ENCODE measurements at places on chromosomes 13 and 19.

GRCh38 chr13:44072536-44072935, 192.8 kb downstream of the LACC1 start:
- no peak for DNase-seq

DNA sequence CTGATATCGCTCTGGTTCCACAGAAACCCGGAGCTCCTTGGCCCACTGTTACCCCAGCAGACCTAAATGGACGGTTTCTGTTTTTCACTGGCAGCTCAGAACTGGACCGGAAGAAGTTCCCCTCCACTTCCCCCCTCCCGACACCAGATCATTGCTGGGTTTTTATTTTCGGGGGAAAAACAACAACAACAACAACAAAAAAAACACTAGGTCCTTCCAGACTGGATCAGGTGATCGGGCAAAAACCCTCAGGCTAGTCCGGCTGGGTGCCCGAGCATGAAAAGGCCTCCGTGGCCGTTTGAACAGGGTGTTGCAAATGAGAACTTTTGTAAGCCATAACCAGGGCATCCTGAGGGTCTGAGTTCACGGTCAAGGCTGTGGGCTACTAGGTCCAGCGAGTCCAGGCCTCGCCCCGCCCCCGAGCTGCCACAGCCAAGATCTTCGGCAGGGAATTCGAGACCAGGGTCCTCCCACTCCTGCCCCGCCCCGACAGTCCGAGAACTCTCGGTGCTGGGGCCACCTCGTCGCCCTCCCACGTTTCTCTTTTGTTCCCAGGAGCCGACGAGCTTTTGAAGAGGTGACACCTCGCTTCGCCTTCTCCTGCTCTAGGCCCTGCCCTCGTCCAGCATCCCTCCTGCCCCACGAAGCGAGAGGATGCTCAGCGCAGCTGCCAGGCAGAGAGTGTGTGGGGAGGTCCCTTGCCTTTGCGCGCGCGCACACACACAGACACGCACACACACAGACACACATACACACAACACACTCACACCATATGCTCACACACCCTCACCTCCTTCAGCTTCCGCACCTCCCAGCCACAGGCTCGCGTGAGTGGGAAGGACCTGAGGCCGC, 8.8 kb downstream of the ZIC2 start:
- no peak for DNase-seq

DNA sequence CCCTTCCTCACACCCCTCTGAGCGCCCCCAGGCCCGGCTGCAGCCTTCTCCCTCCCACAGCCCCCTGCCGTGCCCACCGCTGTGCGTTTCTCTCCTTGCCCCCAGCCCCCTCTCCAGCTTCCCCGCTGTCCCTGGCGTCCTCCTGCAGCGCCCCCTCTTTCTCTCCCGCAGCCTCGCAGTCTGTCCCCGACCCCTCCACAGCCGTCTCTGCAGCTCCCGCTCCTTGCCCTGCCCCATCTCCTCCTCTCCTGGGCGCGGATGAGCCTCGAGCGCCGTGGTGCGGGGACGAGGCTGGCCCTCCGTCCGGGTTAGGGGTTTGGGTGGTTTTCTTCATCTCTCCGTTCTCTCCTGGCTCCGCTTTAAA, 1.1 kb downstream of the KMT5C start:
- no peak for DNase-seq

DNA sequence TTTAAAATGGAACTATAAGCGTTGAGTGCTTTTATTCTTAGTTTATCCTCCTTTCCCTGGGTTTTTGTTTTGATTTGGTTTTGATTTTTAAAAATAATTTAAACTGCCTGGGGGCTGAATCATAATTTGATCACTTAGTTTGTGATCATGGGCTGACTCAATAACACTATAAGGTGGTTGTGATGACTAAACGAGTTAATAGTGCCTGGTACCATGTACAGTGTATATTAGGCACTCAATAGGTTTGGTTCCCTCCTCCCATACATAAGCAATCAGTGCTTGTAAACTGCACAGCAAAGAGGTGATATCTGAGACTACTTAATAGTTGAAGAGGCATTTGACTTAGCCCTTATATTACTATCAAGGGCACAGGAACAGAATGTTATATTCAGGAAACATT, 200.9 kb upstream of the RFC3 start:
- DNase-seq = no peak

- no peak for DNase-seq
These were observed 108.7 kb downstream of the DPF1 start for GRCh38 chr19:38115271-38115802.

GRCh38 chr19:754530-754929, 3.6 kb downstream of the MISP start:
- DNase-seq = no peak

GRCh38 chr13:75751350-75751749, 115.2 kb downstream of the LMO7 start:
- DNase-seq = no peak

- no peak for DNase-seq
These were observed 644.9 kb upstream of the PCDH20 start for GRCh38 chr13:62060570-62060969.

DNA sequence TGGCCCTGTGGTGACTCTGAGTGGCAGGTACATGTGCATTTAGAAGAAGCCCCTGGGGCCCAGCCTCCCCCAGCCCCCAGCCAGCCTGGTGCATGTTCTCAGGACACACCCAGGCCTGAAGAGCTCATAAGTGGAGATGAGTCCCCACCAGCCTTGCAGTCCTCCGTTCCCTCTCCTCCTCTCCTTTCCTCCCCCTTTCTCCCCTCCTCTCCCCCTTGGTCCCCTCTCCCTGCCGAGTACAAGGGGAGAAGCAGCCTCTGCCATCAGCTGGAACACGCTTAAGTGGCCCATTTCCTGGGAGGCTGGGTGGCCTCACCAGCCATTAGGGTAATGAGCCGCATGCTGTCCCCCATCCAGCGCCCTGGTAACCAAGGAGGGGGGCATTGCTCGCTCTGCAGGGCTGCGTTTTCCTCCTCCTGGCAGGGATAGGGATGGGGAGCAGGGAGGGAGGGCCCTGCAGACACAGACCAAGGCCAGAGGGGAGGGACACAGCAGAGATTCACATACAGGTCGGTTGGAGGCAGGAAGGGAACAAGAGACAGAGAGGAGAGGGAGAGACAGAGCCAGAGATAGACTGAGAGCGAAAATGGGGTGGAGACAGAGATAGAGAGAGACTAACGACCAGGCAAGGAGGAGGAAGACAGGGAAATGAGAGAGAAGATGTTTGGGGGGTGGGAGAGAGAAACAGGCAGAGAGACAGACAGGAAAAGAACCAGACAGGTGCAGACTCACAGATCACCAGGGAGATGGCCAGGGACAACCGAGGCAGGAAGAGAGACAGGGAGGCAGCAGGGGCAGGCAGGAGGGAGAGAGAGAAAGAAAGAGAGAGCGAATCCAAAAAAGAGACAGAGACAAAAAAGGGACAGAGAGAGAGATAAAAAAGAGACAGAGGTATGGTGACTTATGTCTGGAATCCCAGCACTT, 19.3 kb upstream of the DPP9 start:
- no peak for DNase-seq

- no peak for DNase-seq
These were observed 231.8 kb downstream of the SHISA2 start for GRCh38 chr13:25819856-25820530.

- no peak for DNase-seq
These were observed 206.4 kb downstream of the NHLRC3 start for GRCh38 chr13:39244561-39245230.

GRCh38 chr19:9952276-9952675, 16.0 kb upstream of the OLFM2 start:
- DNase-seq = no peak

- DNase-seq = no peak
These were observed 23.0 kb downstream of the GTF2F2 start for GRCh38 chr13:45143346-45143751.

DNA sequence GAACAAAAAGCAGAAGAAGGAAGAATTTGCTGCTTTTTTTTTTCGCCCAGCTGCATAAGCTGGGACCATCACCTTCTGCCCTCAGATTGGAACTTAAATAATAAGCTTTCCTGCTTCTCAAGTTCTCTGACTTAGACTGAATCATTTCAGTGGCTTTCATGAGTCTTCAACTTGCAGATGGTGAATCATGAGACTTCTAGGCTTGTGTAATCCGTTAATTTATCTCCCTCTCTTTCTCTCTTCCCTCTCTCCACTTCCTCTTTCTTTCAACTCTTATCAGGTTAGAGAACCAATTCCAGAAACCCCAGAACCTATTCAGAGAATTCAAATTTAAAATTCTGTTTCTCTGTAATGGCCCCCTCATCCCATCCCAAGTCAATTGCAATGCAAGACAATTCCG, 1153.7 kb downstream of the PCDH9 start:
- no peak for DNase-seq

DNA sequence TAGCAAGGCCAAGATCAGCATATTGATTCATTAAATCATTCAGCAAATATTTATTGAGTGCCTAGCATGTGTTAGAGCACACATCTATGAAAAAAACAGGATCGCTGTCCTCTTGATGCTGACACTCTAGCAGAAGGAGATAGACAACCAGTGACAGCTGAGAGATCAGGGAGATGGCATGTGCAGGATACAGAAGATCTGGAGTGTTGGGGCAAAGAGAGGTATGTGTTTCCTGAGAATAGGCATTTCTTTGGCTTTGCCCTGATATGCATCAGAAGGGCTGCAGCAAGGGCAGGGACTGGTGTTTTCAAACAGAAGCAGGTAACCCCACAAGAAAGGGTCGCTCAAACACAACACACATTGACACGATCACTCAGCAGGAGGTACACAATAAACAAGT, 423.4 kb downstream of the FOXO1 start:
- DNase-seq = no peak

DNA sequence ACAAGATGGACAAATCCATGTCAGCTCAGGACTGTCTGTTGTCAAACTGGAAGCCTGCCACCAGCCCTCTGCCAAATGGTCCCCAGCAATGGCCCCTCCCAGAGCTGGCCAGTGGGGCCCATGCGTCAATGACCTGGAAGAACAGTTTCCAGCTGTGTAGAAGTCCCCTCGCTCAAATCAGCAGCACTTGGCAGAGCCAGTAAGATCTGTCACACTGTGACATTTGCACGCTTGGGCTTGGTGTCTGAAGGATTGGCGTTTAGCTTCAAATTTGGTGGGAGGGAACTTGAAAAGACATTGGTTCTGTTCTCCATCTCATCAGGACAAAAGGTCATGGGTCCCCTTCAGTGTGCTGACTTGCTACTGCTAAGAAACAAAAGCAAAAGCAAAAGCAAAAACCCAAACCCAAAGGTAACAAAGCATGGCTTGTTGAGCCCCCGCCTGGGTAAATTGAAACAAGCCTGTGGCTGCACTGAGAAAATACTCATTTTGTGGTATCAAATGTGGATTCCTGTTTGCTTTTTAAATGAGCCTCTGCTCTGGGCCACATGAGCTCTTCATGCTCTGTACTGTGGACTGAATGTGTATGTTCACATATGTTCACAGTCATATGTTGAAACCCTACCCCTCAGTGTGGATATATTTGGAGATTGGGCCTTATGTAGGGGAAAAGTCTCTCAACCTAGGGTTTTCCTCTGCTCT, 253.6 kb upstream of the MAB21L1 start:
- DNase-seq = no peak

GRCh38 chr19:5628919-5629481, 6.1 kb downstream of the SAFB start:
- no peak for DNase-seq

DNA sequence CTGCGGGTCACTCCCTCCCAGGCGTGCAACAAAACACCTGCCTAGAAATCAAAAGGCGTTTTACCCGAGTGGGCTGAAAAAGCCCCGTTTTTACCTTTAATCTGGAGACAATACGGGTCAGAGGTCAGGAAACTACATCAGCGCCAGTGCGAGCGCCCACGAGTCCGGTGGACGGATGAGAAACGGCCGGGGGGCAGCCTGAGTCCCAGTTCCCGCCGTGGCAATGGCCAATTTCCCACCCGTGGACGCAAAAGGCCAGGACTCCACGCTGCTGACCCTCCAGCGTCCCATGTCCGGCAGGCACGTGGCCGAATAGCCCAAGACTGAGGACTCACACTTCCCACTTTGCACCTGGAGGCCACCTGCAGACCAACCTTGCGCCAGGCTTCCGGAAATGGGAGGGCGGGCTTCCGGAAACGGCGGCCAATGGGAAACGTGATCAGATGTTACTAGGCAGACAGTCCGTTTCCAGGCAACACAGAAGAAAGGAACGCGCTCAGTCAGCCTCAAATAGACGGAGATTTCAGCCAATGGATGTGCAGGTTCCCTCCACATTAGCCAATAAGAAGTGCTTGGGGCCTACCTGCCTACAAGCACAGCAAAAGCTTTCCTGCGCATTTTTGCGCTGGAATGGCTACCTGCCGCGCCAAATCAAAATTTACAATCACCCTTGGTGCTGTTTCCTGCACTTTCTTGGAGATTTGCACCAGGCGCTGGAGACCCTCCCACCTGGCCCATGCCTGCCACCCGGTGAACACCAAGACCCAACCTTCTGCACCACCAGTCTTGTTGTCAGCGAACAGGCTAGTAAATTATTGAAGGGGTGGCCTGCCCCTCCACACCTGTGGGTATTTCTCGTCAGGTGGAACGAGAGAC, 47.4 kb downstream of the ZFP14 start:
- DNase-seq = peak; percentile 39

DNA sequence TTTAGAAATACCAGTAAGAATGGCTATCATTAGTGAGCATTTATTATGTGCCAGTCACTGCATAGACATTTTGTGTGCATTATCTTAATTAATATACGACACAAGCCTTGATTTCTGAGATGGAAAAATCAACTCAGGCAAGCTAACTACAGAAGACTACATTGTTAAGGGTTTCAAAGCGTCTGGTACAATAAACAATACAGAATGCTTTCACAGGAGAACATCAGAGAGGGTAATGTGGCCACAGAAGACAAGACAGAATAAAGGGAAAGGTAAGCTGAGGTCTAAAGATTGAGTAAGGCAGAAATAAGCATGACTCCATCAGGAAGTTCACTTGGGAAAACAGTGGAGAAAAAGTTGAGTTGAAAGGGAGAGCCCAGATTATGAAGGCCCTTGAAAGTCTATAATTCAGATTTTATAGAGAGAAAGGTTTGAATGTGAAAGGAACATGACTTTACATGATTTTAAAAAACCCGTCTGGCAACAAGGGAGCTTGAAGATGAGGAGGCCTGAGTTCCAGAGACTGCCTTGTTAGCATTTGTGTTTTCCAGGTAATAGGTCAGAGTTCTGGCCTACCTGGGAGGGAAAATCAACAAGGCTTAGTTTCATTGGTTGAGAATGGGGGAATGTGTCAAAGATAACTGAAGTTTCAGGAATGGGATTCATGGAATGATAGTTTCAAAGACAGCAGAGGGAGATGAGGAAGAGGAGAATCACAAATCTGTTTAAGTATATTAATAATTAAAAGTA, 1.8 kb upstream of the MBNL2 start:
- no peak for DNase-seq

GRCh38 chr13:57353831-57354230, 186.8 kb downstream of the PRR20E start:
- no peak for DNase-seq

DNA sequence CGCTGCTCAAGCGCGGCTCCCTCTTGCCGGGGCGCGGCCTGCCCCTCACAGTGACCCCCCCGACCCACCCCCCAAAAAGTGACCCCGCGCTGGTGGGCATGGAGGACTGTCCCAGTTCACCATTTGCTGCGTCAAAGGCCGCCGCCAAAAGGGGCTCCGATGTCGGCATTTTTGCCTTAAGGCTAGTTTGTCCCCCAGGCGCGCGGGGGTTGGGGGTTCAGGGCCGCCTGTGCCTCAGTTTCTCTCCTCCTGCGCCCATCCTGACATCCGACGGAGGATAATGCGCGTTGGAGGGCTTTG, 17.1 kb downstream of the NFIX start:
- no peak for DNase-seq

All from stimulated activated CD4-positive, alpha-beta T cell treated with anti-CD3 and anti-CD28 coated beads, Interleukin-2, amount 100 ng/mL, for 48 hours (primary cell).